ENCODE measurements at places on chromosomes 11 and 22.

GRCh38 chr11:12456651-12457579 is 79.5 kb downstream of the PARVA start:
- no peak for DNase-seq

DNA sequence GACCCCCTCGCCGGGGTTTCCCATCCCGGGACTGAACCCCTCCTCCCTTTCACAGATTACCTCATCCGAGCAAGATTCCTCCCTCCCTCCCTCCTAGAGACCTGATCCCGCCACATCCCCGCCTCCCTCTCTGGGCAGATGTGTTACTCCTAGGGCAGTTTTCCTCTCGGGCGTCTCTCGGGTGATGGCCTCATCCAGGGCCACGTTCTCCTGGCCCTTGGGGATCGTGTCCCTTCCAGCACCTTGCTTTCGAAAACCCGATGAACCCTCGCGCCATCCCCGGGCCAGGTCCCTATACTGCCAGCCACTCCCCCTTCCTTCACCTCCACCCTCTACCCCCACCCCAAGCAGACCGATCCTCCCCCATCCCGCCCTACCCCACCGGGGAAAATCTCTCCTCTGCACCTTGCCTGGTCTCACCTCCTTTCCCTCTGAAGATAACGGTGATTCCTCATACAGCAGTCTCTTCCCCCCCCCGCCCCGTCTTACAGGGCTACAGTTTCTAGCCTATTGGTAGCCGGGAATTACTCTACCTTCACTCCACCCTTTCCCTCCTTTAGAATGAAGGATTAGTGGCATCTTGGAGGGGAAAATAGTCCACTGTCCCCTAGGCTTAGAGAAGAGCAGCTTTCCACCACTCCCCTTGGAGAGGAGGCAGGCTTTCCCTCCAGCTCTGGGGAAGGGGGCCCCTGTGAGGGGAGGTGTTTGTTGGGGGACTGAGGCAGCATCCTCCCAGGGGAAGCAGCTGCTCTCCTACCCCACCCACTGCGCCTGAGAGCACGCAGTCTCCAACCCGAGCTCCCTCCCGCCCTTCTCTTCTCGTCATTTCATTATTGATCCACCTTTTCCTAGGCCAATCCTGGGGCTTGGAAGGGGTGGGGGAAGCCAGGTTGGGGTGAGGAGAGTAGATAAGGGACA is 1.2 kb downstream of the KMT2A start:
- DNase-seq: no peak

- no peak for DNase-seq
These were observed 20.2 kb downstream of the PPFIBP2 start for GRCh38 chr11:7534042-7534378.

GRCh38 chr22:42791721-42792452 is 65.2 kb downstream of the ARFGAP3 start:
- no peak for DNase-seq

DNA sequence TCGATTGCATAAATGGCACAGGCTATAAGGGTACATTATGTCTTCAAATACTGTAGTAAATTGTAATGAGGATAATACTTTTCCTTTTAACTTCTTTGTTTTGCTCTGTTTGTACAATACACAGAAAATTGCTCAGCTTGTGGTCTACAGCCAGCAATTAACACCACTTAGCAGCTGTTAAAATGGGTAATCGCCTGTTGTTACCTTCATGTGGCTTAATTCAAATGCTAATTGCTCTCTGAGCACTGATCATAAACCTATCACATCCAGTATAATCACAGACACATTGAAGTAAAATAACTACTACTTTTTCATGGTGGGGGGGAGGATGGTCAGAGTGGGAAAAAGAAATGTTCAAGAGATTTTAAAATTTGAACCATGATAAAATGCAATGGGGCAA is 1164.1 kb upstream of the CNTN5 start:
- no peak for DNase-seq

- no peak for DNase-seq
These were observed 193.3 kb downstream of the TRPC6 start for GRCh38 chr11:101390539-101390938.

DNA sequence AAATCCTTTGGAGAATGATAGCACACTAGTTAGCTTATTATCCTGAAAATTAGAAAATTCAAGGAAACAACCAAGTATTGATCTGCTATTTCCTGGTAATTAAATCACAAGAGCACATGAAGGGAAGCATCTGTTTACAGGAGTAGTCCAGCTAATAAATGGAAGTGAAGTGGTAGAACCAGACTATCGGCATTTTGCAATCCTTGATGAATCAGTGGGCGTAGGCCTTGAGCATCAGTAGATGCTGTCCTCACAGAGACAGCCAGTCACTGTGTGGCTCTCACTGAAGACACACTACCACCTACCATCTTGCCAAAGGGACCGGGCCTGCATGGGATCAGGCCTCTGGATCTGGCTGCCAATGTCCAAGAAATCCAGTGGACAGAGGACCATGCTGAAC is 69.8 kb downstream of the FBLN1 start:
- no peak for DNase-seq

- DNase-seq: no peak
These were observed 99.4 kb upstream of the ZC3H12C start for GRCh38 chr11:109993786-109994185.

DNA sequence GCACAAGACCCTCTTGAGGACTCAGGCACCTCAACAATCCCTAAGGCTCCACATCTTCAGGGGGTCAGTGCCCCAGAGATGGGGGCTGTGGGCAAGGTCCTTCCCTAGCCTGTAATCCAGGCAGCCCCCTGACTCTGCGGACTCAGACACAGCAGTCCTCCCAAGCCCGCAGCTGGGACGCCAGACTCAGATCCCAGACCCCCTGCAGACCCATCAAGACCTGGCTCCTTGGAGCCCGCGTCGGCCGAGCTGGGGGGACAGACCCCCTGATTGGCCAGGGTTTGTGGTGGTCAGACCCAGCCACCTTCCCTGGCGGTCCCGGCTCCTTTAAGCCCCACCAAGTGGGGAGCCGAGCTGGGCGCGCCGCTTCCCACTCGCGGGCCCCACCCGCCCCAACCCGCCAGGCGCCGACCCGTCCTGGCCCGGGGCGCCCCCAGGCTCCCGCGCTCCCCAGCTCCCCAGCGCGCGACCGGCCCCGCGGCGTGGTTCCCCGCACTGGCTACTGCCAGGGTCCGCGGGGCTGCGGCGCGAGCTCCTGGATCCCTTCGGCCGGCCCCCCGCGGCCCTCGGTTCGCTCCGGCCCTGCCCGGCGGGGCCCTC is 458 bp downstream of the OSBPL5 start:
- DNase-seq: no peak

DNA sequence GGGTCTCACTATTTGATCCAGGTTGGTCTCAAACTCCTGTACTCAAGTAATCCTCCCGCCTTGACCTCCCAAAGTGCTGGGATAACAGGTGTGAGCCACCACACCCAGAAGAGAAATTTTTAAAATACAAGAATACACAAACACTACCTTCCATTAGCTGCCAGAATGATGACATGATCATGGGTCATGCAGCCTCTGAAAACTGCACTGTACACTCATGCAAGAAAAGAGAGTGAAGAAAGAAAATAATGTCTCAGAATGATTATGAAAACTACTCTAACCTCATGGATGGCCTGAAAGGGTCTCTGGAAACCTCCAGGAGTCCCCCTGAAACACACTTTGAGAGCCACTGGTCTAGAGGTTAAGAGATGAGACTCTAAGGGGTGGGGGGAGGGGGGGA is 18.8 kb downstream of the VPS37C start:
- no peak for DNase-seq

GRCh38 chr11:6485661-6486060 is 4.4 kb downstream of the TIMM10B start:
- no peak for DNase-seq

GRCh38 chr22:47062126-47062525 is 299.7 kb downstream of the TBC1D22A start:
- DNase-seq: no peak

- no peak for DNase-seq
These were observed 34.2 kb downstream of the MRGPRD start for GRCh38 chr11:68946416-68947090.

DNA sequence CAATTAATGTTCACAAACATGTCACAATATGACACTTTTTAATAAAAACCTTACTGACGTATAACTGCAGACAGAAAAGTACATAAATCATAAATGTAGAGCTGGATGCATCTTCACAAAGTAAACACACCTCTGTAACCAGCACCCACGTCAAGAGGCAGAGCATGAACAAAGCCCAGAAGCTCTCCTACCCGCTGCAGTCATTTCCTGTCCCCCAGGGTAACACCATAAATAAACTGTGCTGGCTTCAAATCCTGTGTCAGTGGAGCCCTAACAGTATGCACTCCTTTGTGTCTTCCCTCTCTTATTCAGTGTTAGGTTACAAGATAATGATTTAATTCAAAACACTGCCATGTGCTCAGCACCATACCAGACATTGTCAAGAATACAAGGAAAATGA is 5.7 kb downstream of the SYT13 start:
- DNase-seq: no peak

DNA sequence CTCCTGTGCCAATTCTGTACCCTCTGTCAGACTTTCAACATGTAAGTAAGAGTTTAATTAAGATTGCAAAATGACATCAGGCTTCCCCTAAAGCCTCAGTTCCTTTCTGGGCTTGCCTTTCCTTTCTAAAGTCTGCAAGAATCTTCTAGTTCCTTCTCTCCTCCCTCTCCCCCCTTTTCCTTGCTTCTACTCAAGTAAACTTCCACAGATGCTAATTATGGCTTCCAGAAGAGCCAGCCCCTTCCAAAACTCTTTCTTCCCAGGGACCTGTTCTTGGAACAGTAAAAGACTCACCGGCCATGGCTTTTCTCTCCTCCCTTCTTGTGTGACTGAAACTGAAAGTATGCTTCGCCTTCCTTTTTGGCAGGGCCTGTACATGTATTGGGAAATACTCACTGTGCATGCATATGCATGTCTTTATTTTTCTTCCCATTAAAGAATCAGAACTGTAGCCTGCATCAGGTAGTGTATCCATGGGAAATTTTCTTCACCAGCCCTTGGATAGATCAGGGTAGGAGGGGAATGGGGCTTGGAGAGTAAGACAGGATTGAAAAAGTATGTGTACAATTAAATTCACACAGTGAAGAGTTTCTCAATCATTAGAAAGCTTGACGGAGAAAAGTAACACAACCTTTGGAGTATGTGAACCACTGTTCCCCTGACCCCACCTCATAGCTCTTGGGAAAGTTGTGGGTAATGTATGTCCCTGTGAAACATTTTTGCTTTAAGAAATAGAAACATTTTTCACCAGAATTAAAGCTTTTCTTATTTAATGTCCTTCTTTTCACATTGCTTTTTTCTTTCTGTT is at the start of gene CASP1:
Gene CASP1 (minus strand): TSS at position 332 of the 808 bp plus-strand sequence. CDS start 31 bp downstream, at position 301.
- DNase-seq: peak; percentile 51

GRCh38 chr11:45026835-45027234 is 76.2 kb upstream of the TP53I11 start:
- DNase-seq: no peak

- no peak for DNase-seq
These were observed 26.6 kb upstream of the SEPTIN5 start for GRCh38 chr22:19687561-19688300.

GRCh38 chr11:34145847-34146381 is 40.5 kb downstream of the NAT10 start:
- DNase-seq: no peak

- DNase-seq: no peak
These were observed at the start of gene MAJIN for GRCh38 chr11:64971421-64972233. MAJIN (minus strand) TSS chr11:64972108; CDS start chr11:64959405, 12,703 bp downstream.

DNA sequence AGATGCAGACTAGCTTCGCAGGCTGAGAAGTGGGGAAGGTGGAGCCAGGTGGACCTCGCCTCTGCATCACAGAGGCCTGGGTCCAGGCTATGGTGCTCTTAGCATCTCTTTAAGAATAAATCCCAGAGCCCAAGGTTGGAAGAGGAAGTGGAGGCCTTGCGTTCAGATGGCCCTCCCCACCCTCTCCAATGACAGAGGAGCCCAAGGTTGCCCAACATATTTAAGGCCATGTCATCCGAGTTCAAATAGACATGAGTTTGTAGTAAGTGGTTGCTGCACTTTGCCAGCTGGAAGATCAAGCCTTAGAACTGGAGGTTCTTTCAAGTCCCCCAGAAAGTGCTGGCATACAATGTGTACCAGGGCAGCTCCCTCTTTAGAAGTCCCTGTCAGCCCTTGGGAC is 47.1 kb upstream of the HORMAD2 start:
- DNase-seq: no peak

- no peak for DNase-seq
These were observed 7.2 kb downstream of the JAML start for GRCh38 chr11:118217575-118217974.

GRCh38 chr11:66864172-66864901 is 7.5 kb downstream of the LRFN4 start:
- DNase-seq: no peak

- no peak for DNase-seq
These were observed 87.5 kb downstream of the TP53I11 start for GRCh38 chr11:44863231-44863630.

- DNase-seq: no peak
These were observed 1.5 kb upstream of the ANKRD13D start for GRCh38 chr11:67287355-67288197.

- DNase-seq: no peak
These were observed 22.3 kb upstream of the SPON1 start for GRCh38 chr11:13939961-13940906.

GRCh38 chr11:6705905-6706535 is 22.9 kb upstream of the MRPL17 start:
- DNase-seq: peak; percentile 13

DNA sequence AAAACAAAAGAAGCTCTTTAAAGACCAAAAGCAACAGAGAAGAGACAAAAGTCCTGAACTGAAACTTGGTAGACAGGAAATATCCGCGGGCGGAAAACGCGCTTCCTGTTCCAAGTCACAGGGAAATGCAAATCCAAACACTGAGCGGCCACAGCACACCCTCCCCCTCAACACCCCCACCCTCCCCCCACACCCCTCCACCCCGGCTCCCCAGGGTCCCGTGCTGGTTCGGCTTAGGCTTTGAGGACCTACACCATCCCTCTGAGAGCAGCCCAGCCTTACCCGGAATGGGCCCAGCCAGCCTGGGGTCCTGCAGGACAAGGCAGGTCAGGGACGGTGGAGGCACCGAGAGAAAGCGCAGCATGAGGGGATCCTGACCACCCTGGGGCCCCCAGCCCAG is 160.4 kb downstream of the BRD1 start:
- no peak for DNase-seq

- no peak for DNase-seq
These were observed 166.8 kb downstream of the CSNK2A3 start for GRCh38 chr11:11186249-11186648.

GRCh38 chr11:102426570-102426969 is 26.0 kb downstream of the TMEM123 start:
- DNase-seq: no peak

DNA sequence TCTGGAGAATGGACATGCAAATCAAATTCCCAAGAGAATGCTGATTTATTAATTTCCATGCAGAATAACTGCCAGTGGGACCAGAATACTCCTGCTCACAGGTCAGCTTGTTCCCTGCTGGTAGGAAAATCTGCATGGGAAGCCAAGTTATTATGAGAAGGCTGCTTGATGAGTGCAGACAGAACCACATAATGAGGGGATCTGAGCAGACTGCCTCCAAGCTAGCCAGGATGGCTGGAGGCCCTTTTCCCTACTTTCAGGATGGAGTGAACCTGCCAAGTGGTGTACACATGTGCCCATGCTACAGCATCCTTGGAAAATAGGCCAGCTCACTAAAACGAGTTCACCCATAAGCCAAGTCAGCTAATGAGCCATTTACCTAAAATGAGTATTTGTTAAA is 55.2 kb upstream of the ZBED5 start:
- DNase-seq: no peak

Data from KG1 (cell line).